ENCODE measurements at places on chromosomes 11 and 22.

GRCh38 chr11:68398995-68399851 lies 61.3 kb upstream of the PPP6R3 start:
- DNase-seq = no peak

DNA sequence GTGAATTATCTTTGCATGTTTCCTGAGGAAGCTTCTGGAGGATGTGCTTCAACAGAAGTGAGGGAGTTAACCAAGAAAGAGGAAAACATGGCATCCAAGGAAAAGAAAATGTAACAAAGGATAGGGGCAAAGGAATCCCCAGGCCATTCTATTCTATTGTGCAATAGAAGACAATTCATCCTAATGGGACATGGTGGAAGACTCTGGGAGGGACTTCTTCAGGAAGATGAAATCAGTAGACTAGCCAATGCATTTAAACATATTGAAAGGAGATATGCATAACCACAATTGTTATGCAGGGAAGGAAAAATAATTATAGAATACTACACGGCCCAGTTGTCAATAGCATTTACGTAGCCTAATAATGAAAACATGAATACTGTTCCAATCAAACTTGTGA lies 55.7 kb downstream of the THAP12 start:
- no peak for DNase-seq

- no peak for DNase-seq
These were observed 168.9 kb downstream of the C11orf91 start for GRCh38 chr11:33531743-33532181.

GRCh38 chr11:135075740-135076139 lies 663.7 kb upstream of the B3GAT1 start:
- peak; percentile 18 for DNase-seq

DNA sequence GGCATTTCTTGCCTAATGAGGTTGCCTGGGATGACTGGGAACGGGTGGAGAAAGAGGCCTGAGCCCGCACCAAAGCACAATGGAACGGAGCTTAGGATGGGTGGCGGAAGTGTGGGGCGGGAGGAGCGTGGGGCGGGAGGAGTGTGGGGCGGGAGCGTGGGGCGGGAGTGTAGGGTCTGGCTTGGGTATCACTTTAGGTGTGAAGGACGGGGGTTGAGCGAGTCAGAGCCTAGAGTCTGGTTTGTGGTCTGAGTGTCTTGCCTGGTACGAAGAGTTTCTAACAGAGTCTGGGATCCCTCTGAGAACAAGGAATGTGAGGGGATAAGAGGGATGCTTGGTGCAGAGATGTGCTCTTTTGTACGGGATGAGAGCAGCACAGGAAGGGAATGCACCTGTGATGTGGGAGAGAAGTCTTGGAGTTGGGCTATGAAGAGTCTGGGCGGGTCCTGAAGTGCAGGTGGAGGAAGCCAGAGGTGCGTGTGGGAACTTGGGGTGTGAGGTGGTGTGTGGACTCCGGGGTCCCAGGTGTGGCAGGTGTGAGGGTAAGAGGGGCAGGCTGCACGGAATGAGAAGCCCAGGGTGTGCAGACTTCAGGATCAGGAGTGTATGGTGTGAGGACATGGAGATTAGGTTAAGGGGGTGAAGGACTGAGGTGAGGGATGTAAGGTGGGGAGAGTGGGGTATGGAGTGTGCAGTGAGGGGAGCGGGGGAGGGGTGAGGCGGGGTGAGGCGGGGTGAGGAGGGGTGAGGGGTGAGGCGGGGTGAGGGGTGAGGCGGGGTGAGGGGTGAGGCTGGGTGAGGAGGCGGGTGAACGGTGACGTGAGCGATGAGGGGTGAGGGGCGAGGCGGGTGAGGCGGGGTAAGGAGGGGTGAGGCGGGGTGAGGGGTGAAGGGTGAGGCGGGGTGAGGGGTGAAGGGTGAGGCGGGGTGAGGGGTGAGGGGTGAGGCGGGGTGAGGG lies 1.0 kb downstream of the SYCE3 start:
- DNase-seq = no peak

DNA sequence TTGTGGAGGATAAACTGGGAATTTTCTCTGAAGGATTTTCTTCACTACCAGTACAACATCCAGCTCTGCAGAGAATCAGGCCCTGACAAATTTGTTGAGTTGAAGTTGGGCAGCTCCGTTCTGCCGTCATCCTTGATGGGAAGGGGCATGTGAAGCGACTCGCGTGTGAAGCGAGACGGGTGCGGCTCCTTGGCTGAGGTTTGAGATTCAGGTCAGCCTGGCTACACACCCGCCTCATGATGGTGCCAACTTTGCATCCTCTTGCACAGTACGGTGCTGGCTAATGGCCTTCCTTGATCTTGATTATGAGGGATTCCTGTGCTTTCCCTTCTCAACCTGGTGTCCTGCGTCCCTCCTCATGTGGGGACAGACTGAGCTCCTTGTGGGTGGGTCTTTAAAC lies 19.7 kb upstream of the CDC42EP2 start:
- DNase-seq = no peak

- DNase-seq = no peak
These were observed 24.4 kb downstream of the DDI1 start for GRCh38 chr11:104060820-104061219.

- no peak for DNase-seq
These were observed 92.2 kb upstream of the PHOX2A start for GRCh38 chr11:72336163-72336562.

DNA sequence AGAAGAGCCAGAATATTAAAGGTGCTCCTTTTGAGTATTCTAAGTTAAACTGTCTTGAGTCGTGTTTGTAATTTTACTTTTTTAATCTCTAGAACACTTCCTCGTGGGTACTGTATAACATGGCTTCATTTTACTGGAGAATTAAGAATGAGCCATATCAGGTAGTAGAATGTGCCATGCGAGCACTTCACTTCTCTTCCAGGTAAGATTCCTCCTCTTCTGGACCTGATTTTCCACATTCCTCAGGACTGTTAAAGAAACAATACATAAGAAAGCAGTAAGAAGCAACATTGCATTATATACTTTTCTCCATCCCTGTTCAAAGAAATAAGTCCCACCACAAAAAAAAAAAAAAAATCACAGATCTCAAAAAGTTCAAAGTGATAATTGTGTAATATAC lies 37.9 kb downstream of the TTC17 start:
- no peak for DNase-seq

GRCh38 chr22:30261134-30261533 lies 5.5 kb downstream of the OSM start:
- no peak for DNase-seq

- DNase-seq = no peak
These were observed 1.4 kb upstream of the GAL3ST1 start for GRCh38 chr22:30575859-30576258.

DNA sequence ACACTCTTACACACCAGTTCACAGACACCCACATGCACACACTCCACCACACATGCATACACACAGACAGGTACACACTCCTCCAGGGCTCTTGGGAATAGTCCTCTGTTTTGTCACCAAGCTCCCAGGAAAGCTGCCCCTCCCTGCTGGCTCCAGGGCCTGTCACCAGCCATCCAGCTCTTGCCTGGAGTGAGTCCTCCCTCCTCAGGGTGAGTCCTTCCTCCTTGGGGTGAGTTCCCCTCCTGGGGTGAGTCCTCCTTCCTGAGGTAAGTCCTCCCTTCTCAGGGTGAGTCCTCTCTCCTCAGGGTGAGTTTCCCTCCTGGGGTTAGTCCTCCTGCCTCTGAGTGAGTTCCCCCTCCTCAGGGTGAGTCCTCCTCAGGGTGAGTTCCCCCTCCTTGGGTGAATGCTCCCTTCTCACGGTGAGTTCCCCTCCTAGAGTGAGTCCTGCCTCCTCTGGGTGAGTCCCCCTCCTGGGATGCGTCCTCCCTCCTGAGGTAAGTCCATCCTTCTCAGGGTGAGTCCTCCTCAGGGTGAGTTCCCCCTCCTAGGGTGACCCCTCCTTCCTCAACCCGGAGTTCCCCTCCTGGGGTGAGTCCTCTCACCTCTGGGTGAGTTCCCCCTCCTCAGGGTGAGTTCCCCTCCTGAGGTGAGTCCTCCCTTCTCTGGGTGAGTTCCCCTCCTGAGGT lies 100.6 kb upstream of the FGF3 start:
- DNase-seq = no peak
